ENCODE measurements at places on chromosomes 7 and 10.

- no peak for DNase-seq
Measured at GRCh38 chr7:33792041-33792440, 113.3 kb upstream of the BMPER start.

DNA sequence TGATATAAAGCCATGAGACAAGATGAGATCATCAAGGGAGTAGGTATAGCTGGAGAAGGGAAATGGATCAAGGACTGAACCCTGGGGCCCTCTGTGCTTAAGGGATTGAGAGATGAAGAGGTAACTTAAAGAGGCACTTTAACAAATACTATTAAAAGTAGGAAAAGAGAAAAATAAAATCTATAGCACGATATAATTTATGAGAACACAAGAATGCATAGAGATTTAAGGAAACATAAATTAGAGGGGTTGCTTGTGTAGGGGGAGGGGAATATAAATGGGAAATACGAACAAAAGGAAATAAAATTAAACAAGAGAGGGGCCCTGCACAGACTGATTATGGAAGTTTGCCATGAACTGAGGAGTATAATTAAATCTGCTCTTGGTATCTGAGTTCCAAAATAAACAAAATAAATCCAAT lies 15.6 kb upstream of the LRRC17 start:
- no peak for DNase-seq

GRCh38 chr7:49878089-49878488 lies 104.7 kb downstream of the VWC2 start:
- DNase-seq, result no peak

DNA sequence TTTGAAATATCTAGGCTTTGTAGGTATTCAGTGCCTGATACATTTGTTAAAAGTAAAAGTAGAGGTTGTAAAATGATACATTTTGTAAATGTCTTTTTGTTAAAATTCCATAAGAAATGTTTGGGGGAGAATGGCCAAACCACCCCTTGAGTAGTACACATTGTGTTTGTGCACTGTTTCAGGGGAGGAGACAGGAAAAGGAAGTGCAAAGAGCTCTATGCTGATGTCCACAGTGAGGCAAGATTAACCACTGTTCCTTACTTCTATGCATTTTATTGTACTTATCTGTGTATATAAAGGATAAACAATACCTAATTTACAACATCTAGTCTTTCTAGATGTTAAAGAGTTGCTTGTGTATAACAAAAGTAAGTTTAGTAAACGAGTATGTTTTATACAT lies 7.4 kb upstream of the CYCS start:
- DNase-seq, result no peak

- DNase-seq, result peak; percentile 55
Measured at GRCh38 chr10:73810735-73811465, 498 bp downstream of the NDST2 start.

All from GM10248 (cell line).